Right renal pelvis (tissue), 4 donors: ENCODE measurements at places on chromosomes 2 and 18.

DNA sequence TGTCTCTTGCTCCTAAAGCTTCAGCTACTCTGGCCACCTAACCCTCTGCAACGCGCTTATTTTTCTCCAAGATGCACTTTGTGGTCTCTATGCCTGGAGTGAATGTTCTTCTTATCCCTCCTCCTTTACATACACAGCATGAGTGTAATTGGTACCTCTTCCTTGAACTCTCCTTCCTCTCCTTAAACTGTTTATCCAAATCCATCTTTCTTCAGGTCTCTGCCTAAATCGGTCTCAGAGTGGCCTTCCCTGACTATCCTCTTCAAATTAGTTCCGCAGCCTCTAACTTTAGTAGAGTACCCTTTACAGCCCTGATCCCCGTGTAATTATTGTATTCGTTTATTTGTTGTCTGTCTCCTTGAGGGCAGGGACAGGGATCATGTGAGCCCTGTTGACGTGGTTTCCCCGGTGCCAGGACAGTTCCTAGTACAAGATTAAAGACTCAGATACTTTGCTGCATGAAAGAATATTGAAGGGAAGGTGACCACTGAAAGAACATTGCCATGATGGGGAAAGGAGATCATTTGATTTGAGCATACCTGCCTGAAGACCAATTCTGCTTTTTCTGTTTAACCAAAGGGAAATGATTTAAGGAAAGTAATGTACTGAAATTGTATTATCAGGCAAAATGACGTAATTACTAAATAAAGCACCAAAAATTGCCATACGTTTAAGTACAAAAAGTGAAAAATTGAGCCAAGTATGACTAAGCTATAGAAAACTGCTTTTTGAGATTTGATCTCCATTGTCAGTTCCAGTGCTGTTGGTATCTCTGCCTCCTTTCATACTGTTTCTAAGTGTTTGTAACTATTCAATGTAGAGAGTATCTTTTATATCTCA is 1.2 kb downstream of the CNOT9 start:
- no peak for DNase-seq

- DNase-seq, result no peak
Measured at GRCh38 chr2:176613323-176613987, 344.2 kb downstream of the MTX2 start.

- DNase-seq, result no peak
Measured at GRCh38 chr2:110637093-110637492, 40.8 kb downstream of the BUB1 start.

DNA sequence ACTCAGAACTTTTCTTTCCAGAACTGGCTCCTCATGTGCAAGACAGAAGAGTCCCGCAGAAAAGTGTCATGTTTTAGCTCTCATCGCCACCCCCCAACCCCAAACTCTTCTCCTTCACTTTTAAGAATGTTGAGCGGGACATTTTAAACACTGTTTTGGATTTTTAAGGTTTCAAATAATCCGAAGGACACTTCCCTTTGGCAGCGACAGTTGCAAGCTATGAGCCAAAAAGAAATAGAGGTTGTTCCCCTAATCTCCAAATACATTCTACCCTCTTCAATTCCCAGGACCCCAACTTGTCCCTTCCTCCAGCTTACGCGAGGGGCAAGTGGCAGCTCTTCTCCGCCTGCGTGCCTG is 678 bp upstream of the UBE2E3 start:
- DNase-seq, result no peak

- no peak for DNase-seq
Measured at GRCh38 chr2:122610948-122611609, 855.6 kb downstream of the TSN start.

DNA sequence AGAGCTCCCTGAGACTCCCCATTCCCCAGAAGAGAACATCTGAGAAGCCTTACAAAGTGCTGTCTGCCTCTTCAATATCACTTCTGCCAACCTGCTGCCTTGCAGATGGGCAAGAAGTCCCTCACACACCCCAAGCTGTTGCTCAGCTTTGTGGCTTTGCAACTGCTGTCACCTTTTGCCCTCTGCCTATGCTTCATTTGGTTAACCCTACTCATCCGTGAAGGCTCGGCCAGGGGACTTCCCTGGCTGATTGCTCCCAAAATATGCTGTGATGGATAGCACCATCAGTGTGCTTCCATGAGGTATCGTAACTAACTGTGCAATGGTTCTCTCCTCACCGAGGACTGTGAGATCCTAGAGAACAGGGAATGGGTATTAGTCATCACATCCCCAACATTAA is 88.9 kb upstream of the CYP1B1 start:
- no peak for DNase-seq

GRCh38 chr2:208657468-208657867 is 250.9 kb downstream of the PTH2R start:
- no peak for DNase-seq

- no peak for DNase-seq
Measured at GRCh38 chr18:70288171-70288850, 534 bp upstream of the SOCS6 start.

DNA sequence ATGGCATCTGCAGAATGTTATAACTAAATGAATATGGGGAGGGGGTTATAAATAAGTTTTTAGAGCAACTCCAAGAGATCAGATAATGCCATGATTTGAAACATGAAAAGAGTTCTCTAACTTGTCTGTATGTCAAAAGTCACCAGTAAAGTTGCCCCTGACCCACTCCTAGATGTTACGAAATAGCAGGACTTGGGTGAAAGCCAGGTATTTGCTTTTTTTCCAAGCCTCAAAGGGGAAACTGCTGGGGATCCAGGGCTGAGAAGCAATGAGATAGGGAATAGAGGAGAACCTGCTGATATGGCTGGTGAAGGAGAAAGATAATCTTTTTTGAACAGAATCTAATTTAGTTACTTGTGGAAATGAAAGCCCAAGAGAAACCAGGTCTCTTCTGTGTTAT is 191.5 kb upstream of the CDH20 start:
- no peak for DNase-seq

- DNase-seq, result no peak
Measured at GRCh38 chr2:214774108-214774507, 35.4 kb downstream of the BARD1 start.

DNA sequence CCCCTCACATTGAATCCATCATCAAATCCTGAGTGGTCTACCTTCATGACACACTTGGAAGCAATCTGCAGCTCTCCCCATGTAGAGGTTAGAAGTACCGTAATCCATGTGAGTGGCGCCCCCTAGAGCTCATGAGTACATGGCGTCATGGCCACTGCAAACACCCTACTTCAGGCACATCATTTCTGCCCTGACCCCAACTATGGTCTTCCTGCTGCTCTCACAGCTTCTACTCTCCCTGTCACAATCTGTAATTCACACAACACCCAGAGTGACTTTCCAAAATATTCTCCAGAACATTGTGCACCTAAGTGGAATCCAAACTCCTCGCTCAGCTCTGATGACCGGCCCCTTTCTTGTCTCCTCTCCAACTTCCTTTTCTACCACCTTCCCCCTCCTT is 141.9 kb downstream of the ANKRD44 start:
- DNase-seq, result no peak

DNA sequence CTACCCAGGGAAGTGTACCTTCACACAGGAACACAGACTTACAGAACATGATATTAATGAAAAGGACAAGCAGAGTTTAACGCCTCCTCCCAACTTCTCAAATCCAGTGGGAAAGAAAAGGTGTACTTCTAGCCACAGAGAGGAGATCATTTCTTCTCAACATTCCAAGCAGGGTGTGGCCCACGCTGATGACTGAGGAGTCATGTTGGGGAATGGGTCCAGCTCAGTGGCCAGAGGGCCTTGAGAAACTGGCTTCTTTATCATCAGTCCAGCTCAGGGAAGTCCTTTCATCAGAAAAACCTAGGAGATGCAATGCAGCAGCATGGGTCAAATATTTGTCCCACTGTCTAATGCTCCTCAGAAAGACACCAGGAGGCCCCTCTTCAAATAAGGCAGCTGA is 63.0 kb downstream of the RBM43 start:
- DNase-seq, result no peak

- DNase-seq, result no peak
Measured at GRCh38 chr2:62178741-62179271, 17.1 kb upstream of the B3GNT2 start.

DNA sequence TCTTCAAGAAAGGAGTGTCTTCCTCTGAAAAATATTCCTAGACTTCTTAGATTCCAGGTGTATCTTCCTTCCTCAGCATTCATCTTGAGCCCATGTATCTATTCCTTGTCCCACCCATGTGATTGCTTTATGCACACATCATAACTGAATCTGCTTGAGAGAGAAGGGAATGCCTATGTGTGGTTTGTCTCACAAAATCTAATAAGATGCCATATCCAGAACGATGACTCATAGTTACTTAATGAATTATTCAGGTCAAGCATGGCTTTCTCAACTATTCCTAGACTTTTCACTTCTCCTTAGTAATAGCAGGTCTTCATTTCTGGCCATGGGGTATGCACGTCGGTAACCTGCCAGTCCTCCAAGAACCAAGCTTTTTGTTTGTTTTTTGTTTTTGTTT is 121.8 kb downstream of the SETBP1 start:
- DNase-seq, result no peak

- DNase-seq, result peak; percentile 72
Measured at GRCh38 chr2:36663851-36664695, 32.4 kb upstream of the VIT start.

- no peak for DNase-seq
Measured at GRCh38 chr18:31795747-31796146, 35.1 kb upstream of the SLC25A52 start.

- DNase-seq, result no peak
Measured at GRCh38 chr2:210528716-210529115, 27.7 kb upstream of the CPS1 start.

- DNase-seq, result no peak
Measured at GRCh38 chr2:111042772-111043771, 77.6 kb upstream of the BCL2L11 start.

DNA sequence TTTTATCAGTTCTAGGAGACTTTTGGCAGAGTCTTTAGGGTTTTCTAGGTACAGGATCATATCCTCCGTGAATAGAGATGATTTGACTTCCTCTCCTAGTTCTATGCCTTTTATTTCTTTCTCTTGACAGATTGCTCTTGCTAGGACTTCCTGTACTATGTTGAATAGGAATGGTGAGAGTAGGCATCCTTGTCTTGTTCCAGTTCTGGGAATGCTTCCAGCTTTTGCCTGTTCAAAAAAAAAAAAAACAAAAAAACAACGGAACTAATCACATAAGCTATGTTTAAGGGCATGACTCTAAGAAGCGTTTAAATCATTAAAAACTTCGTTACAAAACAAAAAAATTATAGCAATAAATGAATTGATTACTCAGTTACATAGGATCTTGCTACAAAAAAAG is 145.7 kb downstream of the NUP35 start:
- no peak for DNase-seq

- DNase-seq, result no peak
Measured at GRCh38 chr18:58639751-58640427, 11.0 kb upstream of the ALPK2 start.

- no peak for DNase-seq
Measured at GRCh38 chr2:5609201-5609600, 83.0 kb upstream of the SOX11 start.

DNA sequence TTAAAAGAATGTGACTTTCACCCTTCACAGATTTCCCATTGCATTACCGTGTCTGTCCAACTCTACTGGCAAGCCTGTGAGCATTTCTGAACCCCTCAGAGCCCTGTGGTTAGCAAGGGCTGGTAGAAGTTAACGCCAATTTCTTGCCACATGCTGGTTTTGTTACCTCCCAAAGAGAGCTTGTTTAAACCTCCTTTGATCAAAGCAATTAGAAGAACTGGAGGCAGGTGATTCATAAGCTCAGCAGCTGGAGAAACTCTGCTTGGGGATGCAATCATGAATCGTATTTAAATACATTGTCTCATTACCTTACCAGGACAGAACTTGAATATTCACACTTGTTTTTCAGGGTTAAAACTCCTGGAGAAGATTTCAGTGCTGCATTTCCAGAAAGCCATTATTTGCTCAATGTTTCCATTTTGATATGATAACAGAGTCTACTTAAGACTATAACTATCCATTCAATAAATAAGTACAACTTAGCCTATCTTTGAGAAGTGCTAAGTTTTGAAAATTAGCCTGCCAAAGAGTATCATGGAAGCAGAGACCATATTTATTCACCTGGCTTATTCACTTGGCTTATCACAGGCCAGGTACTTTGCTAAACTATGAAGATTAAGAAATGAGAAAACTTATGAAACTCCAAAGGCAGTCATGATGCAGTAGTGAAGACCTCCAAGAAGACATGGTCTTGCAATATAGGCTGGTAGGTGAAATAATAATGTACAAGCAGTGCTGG is 292.8 kb downstream of the INSIG2 start:
- DNase-seq, result no peak

- DNase-seq, result no peak
Measured at GRCh38 chr2:22897428-22897827, 487.6 kb upstream of the KLHL29 start.
